ENCODE measurements at places on chromosomes 2 and 18. TPM values are rescaled to one million over a fixed set of nuclear protein-coding genes. Genes with fewer than 3 reads are reported as not detected.

The GALNT1 gene
- total RNA-seq = 507 TPM

The TIMM21 gene
- 18.8 TPM for total RNA-seq

The ALK gene
- not detected for total RNA-seq

The DPP4 gene
- 81.0 TPM for total RNA-seq
